CD4-positive, alpha-beta T cell treated with Interferon alpha-2 for 1 hour (primary cell): ENCODE measurements at places on chromosomes 11 and 22.

DNA sequence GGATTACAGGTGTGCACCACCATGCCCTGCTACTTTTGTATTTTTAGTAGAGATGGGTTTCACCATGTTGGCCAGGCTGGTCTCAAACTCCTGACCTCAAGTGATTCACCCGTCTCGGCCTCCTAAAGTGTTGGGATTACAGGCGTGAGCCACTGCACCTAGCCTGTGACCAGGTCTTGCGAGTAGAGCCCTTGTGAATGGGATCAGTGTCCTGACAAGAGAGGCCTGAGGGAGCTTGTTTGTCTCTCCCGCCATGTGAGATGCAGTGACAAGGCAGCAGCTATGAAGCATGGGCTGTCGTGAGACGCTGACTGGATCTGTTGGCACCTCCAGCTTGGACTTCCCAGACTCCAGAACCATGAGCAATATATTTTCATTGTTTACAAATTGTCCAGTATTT, 69.3 kb downstream of the LRRC32 start:
- DNase-seq, result no peak

- no peak for DNase-seq
Measured at GRCh38 chr11:113106507-113106906, 145.3 kb downstream of the NCAM1 start.

DNA sequence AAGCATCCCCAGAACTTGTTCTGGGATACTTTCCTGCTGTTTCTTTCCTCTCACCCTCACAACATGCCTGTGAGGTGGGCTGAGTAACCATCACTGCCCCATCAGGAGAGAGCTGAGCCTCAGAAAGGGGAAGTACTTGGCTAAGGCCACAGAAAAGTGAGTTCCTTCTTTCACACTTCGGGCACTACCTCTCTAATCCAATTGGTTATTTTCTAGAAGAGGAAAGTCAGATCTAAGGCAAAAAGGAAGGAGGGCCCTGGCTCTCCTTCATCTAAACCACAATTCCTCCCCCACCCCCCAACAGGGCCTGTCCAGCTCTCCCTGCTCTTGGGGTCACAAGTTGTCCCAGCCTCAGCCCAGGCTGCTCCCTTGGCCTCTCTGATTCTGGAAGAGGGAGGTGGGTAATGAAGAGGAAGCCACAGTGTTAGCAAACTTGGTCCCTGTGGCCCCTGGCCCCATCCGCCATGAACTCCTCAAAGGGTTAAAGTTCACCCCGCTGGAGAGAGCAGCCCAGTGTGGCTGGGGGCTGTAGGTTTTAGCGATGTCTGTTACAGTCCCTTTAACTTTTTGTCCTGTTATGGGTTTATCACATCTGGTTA, 34.0 kb downstream of the SLC22A12 start:
- DNase-seq, result no peak

GRCh38 chr11:34972892-34973291, 56.5 kb downstream of the PDHX start:
- no peak for DNase-seq

DNA sequence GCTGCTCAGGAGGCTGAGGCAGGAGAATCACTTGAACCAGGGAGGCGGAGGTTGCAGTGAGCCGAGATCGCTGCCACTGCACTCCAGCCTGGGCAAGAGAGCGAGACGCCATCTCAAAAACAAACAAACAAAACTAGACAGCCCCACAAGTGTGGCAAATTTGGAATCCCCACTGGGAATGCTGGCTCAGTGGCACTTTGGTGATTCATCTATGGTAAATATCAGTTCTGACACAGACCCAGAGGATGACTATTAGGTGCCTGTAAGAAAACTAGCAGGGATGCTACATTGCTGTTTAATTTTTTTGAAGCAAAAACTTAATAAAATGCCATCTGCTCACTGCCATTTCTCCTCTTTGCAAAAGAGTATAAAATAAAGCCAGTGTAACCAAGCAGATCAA, 107.9 kb downstream of the NAT10 start:
- no peak for DNase-seq

DNA sequence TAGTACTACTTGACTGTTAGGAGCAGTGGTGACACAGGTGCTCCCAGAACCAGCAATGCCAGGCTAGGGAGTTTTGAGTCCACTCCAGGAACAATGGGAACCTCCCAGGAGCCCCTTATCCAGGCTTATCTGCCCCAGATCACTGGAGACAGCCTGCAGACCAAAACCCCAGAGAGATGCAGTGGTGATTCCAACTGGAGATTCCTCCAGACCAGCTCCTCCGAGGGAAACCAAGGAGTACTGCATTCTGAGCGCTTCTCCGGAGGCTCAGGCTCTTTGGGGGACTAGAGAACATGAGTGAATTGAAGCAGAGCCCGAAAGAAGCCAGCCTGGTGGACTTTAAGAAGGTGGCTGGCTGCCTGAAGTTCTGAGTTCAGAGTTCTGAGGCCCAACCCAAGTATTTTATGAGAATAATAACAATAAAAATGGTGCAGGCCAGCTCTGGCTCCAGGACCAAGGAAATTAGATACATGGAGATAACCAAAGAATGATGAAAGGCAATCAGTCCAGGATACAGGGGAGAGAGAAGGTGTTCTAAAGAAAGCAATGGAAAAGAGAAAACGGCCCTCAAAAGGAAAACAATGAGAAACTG, 1.3 kb upstream of the TMEM25 start:
- DNase-seq, result no peak

DNA sequence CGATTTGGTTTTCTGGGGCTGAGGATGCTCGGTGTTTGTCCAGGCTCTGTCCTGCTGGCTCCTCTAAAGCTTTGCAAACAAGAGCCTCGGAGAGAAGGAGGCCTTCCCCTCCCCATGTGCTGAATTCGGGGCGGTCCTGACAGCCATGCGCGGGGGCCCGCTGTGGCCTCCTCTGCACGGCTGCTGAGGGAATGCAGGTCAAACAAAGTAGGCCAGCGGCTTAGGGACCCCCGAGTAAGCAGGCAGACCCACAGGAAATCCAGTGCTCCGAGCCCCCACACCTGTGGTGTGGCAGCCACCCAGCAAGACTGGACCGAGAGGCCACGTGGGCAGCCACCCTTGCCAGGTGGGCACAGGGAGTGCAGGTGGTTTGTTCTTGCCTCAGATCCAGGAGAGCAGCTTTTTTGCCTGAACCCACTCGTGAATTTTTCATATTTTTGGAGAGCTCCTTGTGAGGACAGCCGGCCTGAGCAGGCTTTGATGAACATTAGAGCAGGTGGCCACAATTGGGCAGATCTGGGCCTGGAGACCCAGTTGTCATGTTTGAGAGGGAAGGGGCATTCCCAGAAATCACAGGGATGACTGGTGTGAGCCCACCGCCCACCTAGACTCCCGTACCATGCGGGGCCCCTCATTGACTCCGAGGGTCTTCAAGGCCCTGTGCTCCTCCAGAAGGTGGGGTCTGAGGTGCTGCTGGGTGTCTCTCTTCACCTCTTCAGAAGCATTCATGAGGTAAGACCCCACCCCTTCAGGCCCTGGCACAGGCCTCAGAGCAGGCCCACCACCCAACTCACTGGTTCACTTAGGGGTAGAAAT, 43.0 kb upstream of the KCNQ1OT1 start:
- DNase-seq, result no peak

- DNase-seq, result no peak
Measured at GRCh38 chr22:41968601-41969000, 642 bp upstream of the SEPTIN3 start.

DNA sequence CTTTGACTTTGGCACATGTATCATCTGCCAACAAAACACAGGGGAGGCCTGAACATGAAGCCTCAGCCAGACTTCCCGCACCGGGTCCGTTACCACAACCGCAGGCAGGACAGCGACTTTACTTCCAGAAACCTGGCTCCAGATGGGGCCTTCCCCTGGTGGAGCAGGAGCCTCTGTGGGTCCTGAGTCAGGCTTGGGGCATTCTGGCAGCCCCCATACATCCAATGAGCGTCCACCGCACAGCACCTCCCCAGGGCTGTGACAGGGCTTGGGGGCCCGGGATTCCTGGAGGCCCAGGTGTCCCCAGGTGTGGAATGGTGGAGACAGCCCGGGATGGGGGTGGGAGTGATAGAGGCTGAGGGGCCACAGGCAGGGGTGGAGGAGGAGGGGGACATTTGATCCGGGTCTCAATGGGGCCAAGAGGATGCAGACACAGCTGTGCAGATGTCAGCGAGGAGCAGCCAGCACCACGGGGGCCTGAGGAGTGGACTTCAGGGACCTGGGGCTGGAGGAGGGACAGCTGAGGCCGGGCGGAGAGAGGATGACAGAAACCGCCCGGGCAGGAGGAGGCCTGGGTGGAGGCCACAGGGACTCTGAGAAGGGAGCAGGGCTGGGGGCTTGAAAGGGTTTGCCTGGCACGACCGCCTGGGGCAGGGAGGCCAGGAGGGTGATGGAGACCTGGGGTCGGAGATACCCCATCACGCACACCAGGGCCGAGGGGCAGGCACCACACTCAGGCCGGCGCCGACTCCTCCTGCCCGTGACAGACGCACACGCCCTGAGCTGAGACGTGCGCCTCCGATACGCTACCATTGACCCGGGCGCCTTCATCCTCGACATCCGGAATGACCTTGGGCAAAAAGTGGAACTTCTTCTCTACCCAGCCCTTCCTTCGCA, 8.6 kb downstream of the TTLL8 start:
- DNase-seq, result no peak

DNA sequence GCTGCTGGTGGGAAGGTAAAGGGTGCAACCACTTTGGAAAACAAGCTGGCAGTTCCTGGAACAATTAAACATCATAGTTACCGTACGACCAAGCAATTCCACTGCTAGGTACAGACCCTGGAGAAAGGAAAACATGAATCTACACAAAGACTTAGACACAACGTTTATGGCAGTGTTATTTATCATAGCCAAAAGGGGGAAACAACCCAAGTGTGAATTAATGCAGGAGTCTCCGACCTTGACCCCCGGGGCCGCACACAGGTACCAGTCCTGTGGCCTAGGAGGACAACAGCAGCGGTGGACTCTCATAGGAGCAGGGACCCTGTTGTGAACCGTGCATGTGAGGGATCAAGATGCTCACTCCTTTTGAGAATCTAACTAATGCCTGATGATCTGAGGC, 22.5 kb downstream of the PRDM10 start:
- no peak for DNase-seq

DNA sequence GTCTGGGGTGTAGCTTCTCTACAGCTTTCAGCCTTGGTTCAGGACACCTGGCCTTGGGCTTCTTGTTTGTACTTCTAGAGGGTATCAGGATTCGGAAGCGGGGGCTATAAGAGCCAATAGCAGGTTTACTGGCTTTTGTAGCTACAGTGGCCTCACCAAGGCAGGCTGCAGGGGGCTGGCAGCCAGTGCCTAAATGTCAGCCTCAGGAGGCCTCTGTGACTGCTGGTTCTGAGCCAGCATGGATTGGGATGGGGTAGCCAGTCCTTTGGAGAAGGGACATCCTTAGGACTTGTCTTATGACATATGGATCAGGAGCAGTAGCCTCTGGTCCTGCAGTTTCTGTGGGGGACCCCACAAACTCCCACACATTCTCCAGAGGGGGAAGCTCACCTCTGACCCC, 29.9 kb downstream of the EIF3F start:
- no peak for DNase-seq

DNA sequence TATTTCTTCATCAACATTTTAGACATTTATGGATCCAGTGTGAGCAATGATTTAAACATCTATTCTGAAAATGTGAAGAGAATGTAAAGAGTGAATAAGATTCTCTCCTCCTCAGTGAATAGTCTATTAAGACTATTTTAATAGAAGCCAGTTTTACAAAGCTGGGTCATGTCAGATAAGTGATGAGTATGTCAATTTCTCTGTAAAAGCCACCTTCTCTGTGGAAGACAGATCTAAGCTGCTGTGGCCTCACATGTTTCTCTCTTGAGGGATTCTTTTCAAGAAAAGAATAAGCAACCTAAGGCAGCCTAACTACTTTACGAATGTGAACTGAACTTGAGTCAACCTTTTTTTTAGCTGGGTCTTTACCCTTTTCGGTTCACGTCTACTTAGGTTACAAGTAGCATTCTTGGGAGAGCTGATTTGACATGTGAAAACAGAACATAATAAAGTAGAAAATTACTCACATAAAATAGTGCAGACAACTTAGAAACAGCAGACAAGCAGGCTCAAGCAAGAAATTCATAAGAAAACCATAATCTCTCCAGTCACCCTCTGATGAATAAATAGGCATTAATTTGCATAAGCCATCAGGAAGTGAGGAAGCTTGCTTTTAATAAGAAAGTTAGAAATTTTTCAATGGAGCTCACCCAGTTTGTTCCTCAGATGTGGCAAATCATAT, 9.9 kb downstream of the CTSC start:
- no peak for DNase-seq

DNA sequence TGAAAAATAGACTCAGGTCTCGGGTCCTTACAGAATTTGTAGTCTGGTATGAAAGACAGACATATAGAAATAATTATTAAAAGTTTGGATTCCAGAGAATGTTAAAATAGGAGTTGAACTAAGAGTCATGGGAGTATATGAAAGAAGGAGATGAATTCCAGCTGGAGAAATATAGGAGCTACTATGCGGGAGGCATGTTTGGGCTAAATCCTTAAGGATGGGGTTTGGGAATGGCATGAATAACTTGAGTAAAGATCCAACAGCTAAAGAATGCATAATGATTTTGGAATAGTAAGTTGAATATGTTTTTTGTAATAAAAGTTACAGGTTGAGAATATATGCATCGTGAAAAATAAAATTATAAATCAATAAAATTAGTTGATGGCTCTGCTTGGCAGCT, 129.4 kb upstream of the SLC5A12 start:
- DNase-seq, result no peak

DNA sequence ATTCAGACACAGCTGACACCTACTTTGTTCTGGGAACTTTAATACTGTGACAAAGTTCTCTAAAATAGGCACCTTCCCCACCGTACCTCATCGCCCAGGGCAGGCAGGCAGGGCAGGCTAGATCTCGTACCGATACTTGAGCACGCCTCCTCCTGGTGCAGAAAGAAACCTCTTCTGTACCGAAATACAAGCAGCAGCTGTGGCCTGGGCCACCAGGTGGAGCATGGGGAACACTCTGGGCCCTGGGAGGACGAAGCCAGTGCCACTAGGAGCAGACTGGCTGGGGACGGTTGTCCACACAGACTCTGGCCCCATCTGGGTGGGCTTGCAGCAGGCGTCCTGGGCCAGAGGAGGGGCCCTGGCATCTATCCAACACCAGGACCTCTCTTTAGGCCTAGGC, 12.8 kb downstream of the PMM1 start:
- DNase-seq, result peak; percentile 32

GRCh38 chr11:32829157-32829679, 509 bp upstream of the PRRG4 start:
- no peak for DNase-seq

DNA sequence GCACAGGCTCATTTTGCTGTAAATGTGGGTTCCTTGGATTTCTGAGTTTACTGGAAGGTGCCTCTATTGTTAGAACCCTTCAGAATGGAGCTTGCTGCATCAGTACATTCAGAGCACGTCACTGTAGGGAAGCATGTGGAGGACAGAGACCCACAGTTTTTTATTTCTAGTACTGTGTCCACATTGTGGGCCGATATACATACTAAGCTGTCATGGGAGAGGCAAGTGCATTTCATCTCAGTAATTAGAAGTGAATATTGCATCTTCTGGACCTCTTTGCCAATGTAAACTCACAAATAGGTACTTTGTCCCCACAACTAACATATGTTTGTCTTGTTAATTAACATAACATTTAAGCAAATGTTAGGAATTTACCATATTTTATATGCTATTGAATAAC, 139.7 kb downstream of the NAV2 start:
- no peak for DNase-seq

GRCh38 chr22:45493286-45493771, 9.4 kb upstream of the FBLN1 start:
- no peak for DNase-seq
